CD8-positive, alpha-beta T cell (primary cell): ENCODE measurements at places on chromosomes 4 and X. TPM values are rescaled to one million over a fixed set of nuclear protein-coding genes. Genes with fewer than 3 reads are reported as not detected.

FANCB gene
- total RNA-seq, result 2.5 TPM

TLR8 gene
- total RNA-seq, result not detected

NFXL1 gene
- total RNA-seq, result 8.1 TPM

CYLC1 gene
- total RNA-seq, result not detected

FRMD7 gene
- total RNA-seq, result not detected

MAGEB2 gene
- not detected for total RNA-seq

NOX1 gene
- not detected for total RNA-seq

GAGE2A gene
- not detected for total RNA-seq

DNA sequence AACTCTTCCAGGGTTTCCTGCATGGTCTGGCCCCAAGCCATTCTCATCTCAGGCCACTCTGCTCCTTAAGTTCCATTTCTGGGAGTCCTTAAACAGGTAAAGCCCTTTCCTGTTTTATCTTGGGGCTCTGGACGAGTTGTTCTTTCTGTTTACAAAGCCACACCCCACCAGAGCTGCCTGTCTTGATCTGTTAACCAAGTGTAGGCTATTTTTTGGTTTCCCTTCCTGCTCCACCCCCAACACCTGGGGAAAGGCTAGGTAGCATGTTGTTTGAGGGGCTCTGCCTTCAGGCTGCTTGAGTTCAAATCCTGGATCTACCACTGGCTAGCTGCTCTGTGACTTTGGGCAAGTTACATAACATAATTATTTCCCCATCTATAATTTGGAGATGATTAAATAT, 40.0 kb downstream of the ERVMER34-1 start:
- no peak for DNase-seq

DNA sequence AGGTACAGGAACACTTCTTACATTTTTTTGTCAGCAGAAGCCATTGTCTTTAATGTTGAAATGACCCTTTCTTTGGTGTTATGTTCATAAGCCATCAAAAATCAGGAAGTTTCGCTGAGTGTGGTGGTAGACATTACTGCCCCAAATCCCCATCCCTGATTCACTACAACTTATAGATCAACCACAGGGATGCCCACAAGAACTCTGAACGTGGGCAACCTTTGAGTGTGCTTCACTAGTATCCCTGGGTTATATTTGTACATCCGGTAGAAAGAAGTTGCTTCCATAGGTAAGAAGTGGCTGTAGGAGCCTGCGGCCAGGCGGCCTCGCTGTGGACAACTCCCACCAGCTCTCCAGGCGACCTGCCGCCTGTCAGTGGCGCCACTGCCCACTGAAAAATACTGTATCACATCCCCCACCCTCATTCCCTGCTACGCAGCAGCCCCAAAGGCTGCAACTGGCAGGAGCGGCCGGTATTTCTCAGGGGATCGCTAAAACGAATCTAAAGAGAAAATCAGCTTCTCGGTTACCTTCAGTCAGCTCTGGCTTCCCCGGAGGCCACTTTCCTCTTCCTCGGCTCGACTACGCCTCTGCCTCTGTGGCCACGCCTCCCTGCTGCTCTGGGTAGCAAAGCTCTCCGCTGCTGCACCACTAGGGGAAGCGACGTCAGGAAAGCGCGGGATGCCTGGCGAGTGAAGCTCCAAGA, 13.9 kb upstream of the ETDC start:
- DNase-seq, result peak; percentile 49

DNA sequence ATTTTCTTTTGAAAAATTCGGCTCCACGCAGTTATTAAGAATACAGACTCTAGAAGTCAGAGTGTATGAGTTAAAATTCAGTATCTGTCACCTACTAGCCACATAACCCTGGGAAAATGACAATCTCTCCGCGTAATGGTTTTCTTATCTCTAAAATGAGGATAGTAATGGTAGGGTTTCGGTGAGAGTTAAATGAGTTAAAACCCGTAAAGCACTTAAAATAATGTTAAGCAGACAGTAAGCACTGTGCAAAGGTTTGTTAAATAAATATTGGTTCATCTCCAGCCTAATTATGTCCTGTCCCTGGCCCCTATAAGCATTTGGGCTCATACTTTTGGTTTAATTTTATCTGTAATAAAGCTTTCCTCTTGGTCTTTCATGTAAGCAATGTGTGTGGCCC, 350.8 kb upstream of the GRIA3 start:
- DNase-seq, result no peak

GRCh38 chrX:31374786-31375185, 302.9 kb upstream of the FTHL17 start:
- no peak for DNase-seq

GRCh38 chr4:41006141-41006540, 208.2 kb downstream of the APBB2 start:
- no peak for DNase-seq

DNA sequence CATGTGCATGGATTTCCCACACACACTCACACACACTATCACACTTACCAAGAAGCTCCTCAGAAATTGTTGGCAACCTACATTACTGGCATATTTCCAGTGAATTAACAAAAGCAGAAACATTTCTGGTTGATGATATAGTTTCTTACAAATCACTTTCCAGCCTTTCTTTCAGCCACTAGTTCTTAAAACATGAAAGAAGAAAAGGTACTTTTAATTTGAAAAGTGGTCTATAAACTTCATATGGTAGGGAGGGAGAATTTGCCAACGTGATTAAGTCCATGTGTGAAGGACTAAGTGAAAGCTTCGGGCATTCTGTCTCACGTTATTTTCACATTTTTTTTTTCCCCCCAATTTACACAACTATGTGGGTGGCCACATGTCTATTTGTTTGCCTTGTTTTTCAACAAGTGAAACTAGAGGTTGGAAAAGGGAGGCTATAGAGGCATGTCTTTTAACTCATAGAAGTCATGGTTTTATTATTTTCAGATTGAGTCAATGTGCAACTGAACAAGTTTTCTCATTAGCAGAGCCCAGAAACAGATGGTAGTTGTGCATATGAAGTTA, 832.1 kb upstream of the INTU start:
- DNase-seq, result no peak

- DNase-seq, result no peak
Measured at GRCh38 chrX:105221374-105221773, 880 bp upstream of the TEX13A start.

DNA sequence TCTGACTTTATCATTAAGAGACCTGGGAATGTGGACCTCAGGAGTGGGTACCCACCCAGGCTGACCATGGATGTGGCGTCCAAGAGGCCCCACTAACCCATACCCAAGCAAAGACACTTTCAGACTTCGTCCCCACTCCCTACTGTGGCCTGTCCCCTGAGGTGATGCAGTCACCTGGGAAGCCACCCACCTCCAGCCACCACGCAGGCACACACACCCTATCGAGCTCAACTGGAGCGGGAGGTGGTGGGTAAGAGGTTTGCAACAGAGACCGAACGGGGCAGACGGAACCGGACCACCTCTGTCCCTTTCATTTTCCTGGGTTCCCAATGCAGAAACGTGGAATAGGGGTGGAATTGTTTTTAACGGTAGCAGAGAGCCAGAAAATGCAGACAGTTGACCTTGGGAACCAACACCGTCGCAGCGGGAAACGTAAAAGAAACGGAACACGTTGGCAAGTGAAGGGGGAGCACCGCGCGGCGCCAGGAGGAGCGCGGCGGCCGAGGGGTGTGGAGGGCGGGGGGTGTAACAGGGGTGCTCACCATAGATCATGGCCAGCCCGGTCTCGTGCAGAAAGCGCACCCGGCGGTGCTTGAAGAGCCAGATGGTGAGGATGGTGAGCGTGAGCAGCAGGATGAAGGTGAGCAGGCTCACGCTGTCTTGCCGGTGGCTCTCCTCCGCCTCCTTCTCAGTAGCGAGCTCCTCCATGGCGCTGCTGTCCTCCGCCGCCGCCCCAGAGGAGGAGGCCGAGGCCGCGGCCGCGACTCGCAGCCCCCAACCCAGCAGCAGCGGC, 559 bp downstream of the SLC9A7 start:
- DNase-seq, result peak; percentile 14

DNA sequence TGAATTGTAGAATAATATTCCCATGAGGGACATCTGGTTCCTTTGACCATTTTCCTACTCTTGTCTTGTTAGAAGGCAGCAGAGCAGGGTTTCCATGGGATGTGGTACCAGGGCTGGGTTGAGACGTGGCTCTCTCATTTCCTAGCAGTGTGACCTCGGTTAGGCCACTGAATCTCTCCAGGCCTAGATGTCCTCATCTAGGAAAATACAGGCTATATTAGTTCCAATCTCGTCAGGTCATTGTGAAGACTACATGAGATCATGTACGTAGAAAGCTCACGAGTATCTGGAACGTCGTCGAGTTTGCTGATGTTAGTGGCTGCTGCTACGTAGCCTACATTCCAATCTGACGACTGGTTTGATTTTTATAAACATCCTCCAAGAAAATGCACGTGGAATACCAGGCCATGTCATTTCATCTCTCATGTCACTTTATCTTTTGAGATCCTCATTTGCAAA, 278.2 kb upstream of the GATB start:
- DNase-seq, result no peak

DNA sequence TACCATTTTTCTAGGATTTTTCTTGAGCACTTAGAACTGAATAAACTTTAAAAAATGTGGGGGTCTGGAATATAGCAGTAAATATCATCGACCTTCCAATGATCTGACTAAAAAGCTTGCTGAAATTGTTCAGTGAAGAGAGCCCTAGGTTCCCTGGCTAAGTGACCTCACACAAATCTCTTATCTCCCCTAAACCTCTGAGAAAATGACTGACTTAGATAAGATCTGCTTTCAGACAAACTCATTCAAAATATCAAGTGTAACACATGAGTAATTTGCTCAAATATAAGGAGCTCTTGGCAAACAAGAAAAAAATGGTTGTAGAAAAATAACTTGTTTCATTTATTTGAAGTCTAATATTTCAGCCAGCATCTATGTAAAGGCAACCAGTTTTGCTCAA, 441.7 kb upstream of the SLIT2 start:
- no peak for DNase-seq

DNA sequence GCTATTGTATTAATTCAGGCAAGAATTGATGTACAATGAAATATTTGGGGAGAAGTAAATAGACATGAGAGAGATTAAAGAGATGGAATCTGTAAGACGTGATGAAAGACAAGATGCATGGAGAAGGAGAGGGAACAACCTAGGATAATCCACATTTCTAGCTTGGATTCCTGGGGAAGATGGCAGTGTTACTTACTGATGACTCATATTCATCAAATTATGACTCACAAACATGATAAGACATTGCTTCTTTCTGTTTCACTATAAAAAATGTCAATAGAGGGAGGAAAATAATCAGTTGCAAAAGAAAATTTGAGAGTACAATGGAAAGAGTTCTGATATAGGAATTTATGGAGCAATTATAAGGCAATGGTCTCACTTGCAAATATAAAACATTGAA, 104.1 kb upstream of the BMP3 start:
- DNase-seq, result no peak

GRCh38 chr4:57378766-57379165, 268.6 kb upstream of the IGFBP7 start:
- DNase-seq, result no peak

- DNase-seq, result no peak
Measured at GRCh38 chr4:105934386-105934785, 39.1 kb downstream of the NPNT start.

GRCh38 chr4:137952116-137952515, 290.0 kb downstream of the SLC7A11 start:
- no peak for DNase-seq

DNA sequence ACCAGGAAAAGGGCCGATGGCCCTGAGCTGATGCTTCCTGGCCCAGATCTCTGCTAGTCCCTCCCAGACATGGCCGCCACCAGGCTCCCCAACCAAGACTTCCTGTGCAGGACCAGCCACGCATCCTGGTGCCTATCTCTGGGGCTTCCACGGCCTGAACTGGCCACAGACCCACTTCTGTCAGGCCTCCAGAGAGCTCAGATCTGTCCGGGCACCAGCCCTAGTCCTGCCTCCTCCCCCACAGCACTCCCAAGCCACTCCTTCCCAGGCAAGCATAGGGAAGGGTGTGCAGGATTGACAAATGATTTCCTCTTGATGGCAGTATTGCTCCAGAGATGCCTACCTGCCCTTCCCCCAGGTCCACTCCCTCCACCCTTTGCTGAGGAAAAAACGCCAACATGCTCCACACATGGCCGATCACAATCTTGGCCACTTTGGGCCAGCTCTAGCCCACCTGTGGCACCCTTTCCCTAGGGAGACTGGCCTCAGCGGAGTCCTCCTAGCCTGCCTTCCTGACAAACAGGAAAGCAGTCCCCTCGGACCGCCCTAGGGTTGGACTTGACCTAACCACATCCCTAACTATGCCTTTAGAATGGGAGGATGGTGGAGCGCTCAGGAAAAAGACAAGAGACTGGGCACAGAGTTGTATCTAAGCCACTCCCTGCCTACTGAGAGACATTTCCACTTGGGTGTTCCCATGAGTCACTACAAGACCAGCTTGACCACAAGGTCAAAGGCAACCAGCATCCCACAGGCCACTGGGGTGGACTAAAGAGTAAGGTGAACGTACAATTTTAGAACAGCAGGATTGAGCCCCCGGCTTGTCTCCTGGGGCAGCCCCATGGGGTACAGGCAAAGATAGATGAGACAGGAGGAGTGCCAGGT, 277.5 kb upstream of the AGTR2 start:
- DNase-seq, result peak; percentile 45

DNA sequence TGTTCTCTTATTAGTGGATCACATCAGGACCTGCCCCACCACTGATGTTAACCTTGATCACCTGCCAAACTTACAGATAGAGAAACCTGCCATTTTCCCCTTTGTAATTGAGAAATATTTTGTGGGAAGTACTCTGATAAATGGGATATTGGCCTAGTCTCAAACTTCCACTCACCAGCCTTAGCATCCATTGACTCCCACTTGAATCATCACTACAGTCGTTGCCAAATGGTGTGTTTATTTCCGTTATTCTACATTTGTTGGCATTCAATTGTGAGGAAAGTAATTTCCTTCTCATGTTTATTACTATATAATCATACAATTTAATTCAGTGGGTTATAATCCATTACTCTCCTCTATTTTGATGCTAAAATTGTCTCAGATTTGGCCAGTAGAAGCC, 156.4 kb upstream of the CXCL13 start:
- no peak for DNase-seq

GRCh38 chr4:2963966-2964471, 648 bp downstream of the GRK4 start:
- DNase-seq, result no peak

GRCh38 chr4:116132946-116133345, 952.4 kb downstream of the TRAM1L1 start:
- DNase-seq, result no peak

- no peak for DNase-seq
Measured at GRCh38 chrX:84666086-84666485, 163.8 kb upstream of the HDX start.

- no peak for DNase-seq
Measured at GRCh38 chrX:110915111-110915510, 119.5 kb upstream of the CHRDL1 start.

DNA sequence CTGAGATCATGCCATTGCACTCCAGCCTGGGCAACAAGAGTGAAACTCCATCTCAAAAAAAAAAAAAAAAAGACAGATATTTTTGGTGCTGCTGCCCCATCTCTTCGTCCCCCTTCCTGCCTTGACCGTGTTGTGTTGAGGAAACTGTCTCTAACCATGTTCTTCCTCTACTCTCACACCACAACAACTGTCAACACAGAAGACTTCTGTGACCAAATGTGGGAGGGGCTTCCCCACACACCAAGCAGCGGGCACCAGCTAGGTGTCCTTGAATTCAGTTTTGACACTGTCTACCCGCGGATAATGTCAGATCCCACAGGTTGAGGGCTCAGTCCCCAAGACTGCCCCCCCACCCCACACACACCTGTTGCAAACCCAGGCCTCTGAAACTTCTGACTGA, 104.7 kb upstream of the BCOR start:
- peak; percentile 66 for DNase-seq

GRCh38 chr4:41145571-41146078, 68.7 kb downstream of the APBB2 start:
- no peak for DNase-seq

- no peak for DNase-seq
Measured at GRCh38 chr4:174657472-174657871, 135.2 kb upstream of the HPGD start.
